ENCODE measurements at places on chromosomes 5 and 9. TPM values are rescaled to one million over a fixed set of nuclear protein-coding genes. Genes with fewer than 3 reads are reported as not detected.

DNA sequence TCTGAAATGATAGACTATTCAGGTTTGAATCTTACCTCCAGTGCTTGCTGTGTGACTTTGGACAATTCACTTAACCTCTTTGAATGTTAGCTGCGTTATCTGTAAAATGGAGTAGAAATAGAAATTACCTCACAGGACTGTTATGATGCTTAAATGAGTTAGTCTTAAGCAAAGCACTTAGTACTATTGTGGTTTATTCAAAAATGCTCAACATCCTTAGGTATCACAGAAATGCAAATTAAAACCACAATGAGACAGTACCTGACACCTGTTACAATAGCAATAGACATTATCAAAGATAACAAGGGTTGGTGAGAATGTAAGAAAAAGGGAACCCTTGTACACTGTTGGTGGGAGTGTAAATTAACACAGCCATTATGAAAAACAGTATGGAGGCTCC is 77.6 kb upstream of the FREM1 start:
- H3K4me3 ChIP-seq: no peak overlapping the region
- no peak overlapping the region for H3K27ac ChIP-seq

GRCh38 chr9:30775236-30775635 is 1609.2 kb upstream of the ACO1 start:
- no peak for DNase-seq
- no peaks in the 10 kb centered on the region for H3K27me3 ChIP-seq
- H3K4me1 ChIP-seq: no peaks in the 10 kb centered on the region
- no peaks in the 10 kb centered on the region for H3K36me3 ChIP-seq
- no peak overlapping the region for H3K4me3 ChIP-seq
- no peak overlapping the region for H3K27ac ChIP-seq

- no peak for DNase-seq
- H3K27ac ChIP-seq: no peak overlapping the region
- H3K27me3 ChIP-seq: no peaks in the 10 kb centered on the region
- H3K36me3 ChIP-seq: no peaks in the 10 kb centered on the region
These were observed 28.8 kb downstream of the EPB41L4A start for GRCh38 chr5:112390327-112390726.

The PCDHGB1 gene
- total RNA-seq: 3.9 TPM

- no peaks in the 10 kb centered on the region for H3K36me3 ChIP-seq
- H3K27me3 ChIP-seq: no peaks in the 10 kb centered on the region
- H3K4me3 ChIP-seq: no peak overlapping the region
- no peak for DNase-seq
These were observed 4.5 kb downstream of the SPARC start for GRCh38 chr5:151682240-151682639.

All from H1 (cell line).